ENCODE measurements at places on chromosomes 13 and 19.

- DNase-seq: no peak
Observed at GRCh38 chr13:32545083-32545482, 6.5 kb upstream of the N4BP2L2 start.

DNA sequence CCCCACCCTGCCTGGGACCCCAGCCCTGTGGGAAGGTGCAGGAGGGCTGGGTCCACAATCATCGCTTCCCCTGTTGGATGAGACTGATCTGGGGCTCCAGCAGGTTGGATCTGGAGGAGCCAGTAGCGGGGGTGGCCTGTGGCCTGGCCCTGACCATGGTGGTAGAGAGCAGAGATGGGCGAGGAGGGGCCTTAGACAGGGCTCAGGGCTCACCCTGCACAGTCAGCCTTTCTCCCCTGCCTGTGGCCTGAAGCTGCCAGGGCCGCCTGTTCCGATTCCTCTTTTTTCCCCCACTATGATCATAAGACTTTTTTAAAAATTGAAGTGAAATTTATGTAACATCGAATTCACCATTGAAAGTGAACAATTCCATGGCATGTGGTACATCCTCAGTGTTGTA lies 18.2 kb downstream of the SIN3B start:
- no peak for DNase-seq

DNA sequence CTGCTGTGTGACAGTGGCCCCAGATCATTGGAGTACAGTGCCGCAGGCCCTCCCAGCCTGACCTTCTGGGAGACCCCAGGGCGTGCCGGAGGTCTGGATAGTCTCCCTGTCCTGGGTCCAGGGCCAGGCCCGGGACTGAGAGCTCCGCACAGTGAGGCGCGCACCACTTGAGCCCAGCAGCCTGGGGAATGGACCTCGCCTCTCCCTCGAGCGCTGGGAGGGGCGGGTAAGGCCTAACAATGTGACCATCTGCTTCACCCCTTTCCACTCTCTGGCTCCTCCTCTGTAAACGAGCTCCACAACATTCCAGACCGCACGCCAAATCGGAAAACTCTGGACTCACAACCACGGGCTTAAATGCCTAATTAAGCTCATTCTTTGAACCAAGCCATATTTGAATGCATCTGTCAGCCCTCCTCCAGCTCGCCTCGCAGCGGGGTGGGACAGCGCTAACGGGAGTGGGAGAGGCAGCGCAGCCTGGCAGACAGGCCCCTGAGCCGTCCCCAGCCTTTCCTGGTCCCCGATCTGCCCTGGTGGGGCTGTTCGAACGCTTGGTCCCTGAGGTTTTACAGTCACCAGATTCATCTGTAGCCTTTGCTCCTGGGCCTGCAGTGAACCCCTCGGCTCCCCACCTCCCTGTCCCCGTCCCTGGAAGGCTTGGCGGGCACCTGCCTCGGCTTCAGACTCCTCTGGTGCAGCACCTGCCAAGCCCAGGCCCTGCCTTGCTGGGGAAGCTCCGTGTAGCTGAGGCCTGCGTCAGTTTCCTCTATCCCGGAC lies 120.7 kb upstream of the VSTM2B start:
- no peak for DNase-seq

DNA sequence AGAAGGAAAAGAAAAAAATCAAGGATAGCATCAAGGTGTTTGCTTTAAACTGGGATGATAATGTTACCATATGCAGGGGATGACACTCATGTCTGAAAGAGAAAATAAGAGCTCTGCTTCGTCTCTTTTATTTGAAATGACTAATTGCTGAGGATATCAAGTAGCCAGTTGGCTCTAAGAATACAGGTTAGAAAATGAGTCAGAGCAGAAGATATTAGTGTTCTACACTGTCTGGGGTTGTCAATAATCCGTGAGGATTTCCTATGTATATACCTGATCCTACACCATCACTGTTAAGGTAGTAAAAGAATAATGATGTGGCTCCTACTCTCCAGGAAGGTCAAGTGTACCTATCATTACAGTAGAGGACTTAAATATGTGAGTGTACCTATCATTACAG lies 562.5 kb downstream of the GPC6 start:
- no peak for DNase-seq

- no peak for DNase-seq
Observed at GRCh38 chr13:22009500-22009899, 338.6 kb downstream of the FGF9 start.

- no peak for DNase-seq
Observed at GRCh38 chr13:33244907-33245287, 40.7 kb downstream of the STARD13 start.

DNA sequence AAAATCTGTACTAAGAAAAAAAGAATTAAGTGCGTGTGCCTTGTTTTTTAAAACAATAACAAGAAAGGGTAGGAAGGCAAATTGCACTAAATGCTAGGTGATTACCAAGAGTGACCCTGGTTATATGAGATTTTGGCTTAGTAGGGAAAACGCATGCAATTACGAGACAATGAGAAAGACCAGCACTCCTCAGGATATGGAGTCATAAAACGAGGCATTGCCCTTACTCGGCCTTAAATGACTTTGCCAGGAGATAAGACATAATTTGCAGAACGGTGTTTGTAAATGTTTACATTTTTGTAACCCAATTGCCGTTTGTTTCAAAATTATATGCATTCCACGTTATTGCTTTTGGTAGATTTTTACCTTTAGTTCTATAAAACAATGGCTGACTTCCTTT lies 179.8 kb downstream of the RBM26 start:
- no peak for DNase-seq
